Body of pancreas (tissue), 4 donors: ENCODE measurements at places on chromosomes 1 and 21. TPM values are rescaled to one million over a fixed set of nuclear protein-coding genes. Genes with fewer than 3 reads are reported as not detected.

DNA sequence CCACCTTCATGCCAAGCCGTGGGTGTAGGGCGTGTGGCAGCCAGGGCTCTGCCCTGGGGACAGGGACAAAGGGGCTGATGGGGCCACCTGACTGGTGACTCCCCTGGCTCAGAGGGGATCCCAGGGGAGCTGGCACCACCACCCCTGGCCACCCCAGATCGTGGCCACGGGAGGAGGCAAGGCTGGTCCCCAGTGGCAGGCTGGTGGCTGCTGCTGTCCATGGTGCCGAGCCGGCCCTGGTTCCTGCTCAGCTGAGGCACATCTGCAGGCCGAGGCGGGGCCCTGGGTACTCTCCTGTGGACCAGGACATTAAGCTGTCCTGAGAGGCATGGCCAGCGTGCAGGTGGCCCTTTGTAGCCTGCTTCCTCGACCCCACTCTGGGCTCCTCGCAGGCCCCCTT, 6.5 kb downstream of the PLCH2 start:
- DNase-seq = no peak

DNA sequence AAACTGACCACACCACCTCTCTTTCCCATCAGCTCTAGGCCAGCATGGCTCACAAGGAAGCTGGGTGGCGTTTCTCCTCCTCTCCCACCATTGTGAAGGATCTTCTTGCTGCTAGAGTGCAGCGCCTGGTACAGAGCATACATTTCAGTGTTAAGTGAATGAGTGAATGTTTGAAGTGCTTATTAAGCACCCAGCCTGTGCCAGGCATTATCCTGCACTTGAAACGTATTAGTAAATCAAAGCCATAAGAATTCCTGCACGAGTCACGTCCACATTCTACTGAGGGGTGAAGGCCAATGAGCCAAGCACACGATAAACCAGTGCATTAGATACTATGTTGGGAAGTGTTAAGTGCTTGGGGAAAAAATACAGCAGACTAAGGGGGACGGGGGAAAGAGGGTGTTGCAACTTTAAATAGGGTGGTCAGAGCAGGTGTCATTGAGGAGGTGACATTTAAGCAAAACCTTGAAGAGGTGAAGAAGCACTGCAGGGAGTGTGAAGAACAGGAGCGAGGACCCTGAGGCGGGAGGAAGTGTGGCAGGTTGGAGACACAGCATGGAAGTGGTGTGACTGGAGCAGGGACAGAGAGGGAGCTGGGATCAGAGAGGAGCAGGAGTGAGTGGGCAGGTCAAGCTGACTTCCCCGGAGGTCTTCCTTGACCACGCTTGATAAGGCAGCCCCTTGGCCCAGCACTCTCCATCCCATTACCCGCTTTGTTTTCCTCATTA, 48.5 kb upstream of the LRRN2 start:
- no peak for DNase-seq

DNA sequence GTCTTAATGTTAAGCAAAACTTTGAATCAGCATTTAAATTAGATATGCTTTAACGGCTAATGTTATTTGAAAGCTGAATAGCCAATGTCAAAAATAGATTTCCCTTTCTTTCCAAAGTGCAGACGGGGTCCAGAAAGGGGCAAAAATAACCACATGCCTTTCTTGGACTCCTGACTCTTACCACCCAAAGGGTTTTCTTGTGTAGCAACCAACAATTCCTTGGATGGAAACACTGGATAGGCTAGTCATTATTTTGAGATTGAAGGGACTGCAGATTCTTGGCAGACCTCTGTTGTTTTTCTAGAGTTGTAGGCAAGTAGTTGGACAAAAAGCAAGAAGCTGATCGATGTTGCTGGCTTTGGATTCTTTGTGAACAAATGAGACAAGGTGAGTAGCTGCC, 107.0 kb downstream of the MRPS6 start:
- no peak for DNase-seq

DNA sequence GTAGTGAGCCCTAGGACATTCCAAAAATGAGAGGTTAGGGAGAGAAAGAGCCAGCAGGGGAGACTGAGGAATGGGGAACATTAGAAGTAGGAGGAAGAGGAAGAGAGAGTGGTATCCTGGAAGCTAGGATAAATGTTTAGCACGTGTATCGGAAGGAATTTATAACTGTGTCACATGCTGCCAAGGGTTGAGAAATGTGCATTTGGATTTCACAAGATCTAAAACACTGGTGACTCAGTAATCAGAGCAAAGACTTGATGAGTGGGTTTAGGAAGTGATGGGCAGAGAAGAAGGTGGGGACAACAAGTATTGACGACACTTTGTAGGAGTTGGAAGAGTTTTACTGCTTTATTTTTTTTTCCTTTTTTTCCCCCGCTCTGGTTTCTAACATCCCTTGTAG, 193.9 kb downstream of the FMN2 start:
- DNase-seq = no peak

DNA sequence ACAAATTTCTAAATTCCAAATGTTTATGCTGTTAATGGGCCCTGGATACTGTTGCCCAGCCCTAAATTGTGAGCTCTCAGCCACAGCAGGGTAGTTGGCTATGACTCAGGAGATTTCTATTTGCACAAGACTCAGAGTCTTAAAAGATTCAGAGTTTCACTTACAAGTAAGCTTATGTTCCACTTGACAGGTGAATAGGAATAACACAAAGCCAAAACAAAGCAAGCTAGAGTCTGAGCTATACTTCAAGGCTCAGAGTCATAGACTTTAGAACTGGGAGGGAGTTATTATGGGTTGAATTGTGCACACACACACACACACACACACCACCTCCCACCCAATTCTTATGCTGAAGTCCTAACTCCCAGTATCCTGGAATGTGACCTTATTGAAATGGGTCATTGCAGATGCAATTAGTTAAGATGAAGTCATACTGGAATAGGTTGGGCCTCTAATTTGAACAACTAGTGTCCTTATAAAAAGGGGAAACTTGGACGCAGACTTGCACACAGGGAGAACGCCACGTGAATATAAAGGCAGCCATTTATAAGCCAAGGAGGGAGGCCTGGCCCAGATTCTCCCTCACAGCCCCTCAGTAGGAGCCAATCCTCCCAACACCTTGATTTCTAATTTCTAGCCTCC, 30.2 kb downstream of the PRDX6 start:
- DNase-seq = no peak

DNA sequence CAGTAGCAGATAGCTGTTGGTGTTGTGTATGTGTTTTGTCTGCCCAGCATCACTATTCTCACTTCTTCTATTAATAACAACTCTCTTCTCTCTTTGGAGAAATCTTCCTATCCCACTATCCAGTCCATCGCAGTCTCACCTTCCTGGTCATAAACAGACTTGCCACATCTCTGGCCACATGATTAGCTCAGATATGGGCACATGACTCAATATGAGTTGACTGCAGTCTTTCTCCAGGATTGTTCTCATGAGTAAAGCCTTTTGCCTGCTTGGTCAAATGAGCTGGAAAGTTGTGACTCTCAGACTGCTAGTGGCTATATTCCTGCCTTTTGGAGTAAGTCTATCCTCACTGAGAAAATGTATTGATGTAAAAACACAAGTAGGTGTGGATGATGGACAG, 32.9 kb upstream of the TADA1 start:
- no peak for DNase-seq

DNA sequence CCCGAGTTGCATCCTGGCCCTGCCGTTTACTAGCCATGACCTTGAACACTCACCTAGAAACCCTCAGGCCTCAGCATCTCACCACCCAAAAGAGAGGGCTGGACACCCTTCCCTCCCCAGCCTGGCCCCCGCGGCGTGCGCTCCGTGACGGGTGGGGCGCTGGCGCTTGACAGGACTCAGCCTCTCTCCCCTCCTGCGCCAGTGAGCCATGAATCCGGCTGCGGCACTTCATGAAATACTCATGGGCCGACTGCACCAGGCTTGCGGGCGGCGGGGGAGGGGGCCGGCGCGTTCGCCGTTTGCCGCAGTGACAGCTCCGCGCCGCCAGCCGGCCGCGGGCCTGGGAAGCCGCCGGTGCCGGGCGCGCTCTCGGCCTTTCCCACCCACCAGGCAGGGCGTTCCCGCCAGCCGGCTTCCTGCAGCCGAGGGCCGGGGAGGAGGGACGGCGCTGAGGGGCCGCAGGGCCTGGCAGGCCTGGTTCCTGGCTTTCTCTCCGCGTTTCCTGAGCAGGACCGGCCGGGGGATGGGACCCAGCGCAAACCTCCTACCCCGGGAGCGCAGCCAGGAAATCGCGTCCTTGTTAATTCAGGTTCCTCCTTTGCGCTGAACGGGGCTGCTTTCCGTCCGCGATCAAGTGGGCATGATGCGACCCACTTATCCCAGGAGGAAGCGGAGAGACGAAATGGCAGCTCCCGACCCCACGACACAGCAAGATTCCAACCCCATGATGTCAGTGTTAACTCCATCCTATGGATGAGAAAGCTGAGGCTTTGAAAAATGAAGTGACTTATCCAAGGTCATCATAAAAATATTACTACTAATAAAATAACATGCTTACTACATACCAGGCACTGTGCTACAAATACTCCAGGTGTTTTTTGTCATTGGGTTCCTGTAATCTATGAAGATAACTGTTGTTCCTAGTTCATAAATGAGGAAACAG, 9.1 kb upstream of the LUZP1 start:
- peak; percentile 71 for DNase-seq

DNA sequence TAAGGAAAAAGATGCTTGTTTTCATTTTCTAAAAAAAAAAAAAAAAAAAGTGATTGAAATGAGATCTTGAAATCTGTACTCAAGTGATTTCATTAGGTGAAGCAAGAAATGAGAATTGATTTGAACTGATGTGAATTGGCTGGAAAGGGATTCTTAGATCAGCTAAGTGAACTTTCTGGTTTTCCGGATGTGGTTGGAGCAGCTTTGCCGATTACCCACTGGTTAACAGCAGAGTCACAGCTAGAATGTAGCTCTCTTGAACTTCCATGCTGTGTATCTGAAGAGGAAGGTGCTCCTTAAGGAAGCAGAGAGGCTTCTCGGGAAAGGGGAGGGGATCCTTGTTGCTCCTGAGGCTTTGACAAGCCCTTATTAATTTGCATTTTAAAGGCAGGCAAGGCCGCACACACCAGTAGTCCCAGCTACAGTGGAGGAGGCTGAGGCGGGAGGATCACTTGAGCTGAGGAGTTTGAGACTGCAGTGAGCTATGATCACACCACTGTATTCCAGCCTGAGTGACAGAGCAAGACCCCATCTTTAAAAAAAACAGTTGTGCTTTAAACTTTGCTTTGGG, 28.7 kb upstream of the PWP2 start:
- no peak for DNase-seq

DNA sequence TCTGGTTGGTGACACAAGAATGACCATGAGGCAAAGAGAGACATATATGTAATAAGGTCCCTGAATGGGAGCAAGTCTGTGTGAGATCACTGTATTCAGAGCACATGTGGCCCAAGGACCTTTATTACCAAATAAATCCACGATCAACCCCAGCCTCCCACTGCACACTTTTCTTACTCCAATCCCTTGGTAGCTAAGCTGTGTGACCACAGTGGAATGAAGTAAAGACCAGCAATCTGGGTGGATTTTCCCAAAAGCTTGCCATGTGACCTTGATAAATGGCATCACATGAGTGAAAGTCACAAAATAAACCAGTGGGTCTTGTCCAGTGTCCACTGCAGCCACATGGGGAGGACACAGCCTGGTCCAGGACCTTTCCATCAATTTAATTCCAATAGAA, 36.7 kb upstream of the TLR5 start:
- no peak for DNase-seq

- DNase-seq = peak; percentile 82
These were observed 53.4 kb downstream of the MACO1 start for GRCh38 chr1:25484096-25484495.

- no peak for DNase-seq
These were observed 13.0 kb downstream of the C1orf146 start for GRCh38 chr1:92230736-92231135.

DNA sequence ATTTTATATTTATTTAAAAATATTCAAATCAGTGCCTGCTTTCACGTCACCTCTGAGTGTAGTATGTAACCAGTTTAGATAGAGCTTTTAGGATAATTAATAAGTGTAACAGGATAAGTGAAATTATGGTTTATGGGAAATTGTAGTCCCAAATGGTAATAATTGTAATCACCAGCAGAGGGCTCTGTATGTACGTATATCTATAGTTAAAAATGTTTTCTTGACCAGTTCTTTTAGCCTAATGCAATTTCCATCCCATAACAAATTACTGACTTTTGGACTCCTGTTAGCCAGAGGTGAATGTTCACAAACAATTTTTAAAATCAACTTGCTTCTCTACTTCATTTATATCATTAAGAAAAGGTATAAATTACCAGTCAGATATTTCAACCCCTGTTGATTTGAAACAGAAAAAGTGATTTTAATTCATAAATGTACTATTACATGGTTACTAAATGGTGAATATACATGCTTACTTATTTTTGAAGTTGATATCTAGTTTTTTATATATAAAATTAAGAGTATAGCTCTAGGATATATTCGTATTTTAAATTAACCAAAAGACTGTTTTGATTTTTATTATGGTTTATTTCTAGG, 25.3 kb downstream of the SLC30A7 start:
- no peak for DNase-seq

GRCh38 chr1:8213676-8214075, 104.2 kb upstream of the SLC45A1 start:
- DNase-seq = no peak

- no peak for DNase-seq
These were observed 121.6 kb downstream of the GLIS1 start for GRCh38 chr1:53617382-53617781.

Gene FCER1G
- total RNA-seq = 27.0 TPM

Gene IGSF8
- total RNA-seq = 46.8 TPM

Gene VHLL
- total RNA-seq = not detected

Gene ALDH9A1
- total RNA-seq = 30.1 TPM

Gene AMIGO1
- 8.6 TPM for total RNA-seq

Gene HENMT1
- total RNA-seq = 1.6 TPM

Gene URB1
- 10.1 TPM for total RNA-seq

Gene CYP4A11
- 0.78 TPM for total RNA-seq

Gene CFHR4
- not detected for total RNA-seq

Gene DCDC2B
- total RNA-seq = not detected

Gene DLGAP3
- total RNA-seq = 0.52 TPM
